Effector memory CD4-positive, alpha-beta T cell (primary cell): ENCODE measurements at places on chromosomes 4 and X.

GRCh38 chrX:115226929-115227328 lies 7.0 kb downstream of the LRCH2 start:
- no peak for DNase-seq

DNA sequence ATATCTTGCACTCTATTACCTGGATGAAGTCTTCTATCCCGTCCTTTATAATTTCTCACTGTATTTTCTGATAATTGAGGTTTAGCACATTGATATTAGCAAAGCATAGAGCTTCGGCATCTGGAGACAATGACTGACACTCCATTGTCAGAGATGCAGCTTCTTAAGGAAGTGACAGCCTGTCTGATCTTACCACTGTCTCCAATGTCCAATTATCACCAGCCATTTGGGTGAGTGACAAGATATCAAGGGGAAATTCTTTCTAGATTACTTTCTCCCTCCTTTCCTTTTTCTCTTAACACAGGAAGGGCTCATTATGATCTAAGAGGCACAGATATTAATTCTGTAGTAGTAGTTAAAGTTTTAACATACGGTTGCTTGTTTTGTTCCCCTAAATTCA lies 86.4 kb downstream of the LDB2 start:
- no peak for DNase-seq

- no peak for DNase-seq
Observed at GRCh38 chrX:120308558-120308957, 2.7 kb downstream of the TMEM255A start.

GRCh38 chrX:19566359-19567222 lies 51.3 kb upstream of the MAP3K15 start:
- DNase-seq: no peak

GRCh38 chr4:167031534-167032156 lies 202.6 kb downstream of the SPOCK3 start:
- no peak for DNase-seq
